ENCODE measurements at places on chromosomes 13 and 19.

DNA sequence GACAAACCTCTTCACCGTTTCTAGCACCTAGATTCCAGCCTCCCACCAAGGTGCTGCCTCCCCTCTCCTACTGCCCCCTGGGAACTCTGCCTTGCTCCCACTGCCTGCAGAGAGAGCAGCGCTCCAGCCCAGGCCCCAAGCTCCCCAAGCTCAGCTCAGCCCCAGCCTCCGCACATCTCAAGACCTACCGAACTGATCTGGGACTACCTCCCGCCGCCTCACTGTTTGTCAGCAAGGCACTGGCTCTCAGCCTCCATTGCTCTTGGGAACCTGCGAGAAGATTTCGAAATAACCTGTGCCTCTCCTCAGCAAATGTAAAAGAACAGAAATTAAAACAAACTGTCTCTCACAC is 92.4 kb upstream of the GPR183 start:
- DNase-seq, result no peak

DNA sequence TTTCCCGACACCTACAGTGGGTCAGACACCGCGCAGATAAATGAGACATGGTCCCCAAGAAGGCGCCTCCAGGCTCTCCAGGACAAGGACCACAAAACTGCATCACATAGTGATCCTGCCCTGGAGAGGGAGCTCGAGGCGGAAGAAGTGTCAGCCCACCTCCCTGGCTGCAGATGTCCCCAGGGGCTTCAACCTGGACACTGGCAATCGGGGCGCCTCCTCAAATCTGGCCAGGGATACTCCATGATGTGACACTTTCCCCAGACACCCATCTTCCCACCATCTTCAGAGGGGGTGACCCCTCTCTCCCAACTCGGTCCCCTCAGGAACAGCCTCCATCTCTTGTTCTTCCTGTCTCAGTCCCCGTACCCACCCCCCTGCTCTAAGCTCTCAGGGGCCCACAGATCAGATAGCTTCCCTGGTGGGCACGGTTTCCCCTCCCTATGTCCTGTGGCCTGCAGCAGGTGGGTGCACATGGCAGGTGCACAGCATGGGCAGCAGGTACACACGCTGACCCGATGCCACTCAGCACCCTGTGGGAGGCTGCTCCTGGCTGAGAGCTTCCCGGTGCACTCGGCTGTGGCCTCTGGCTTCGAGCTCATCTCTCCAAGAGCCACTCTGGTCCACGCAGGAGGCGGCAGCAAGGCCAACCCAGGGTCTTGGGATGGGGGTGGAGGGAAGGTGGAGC is 61.2 kb downstream of the PEPD start:
- no peak for DNase-seq

DNA sequence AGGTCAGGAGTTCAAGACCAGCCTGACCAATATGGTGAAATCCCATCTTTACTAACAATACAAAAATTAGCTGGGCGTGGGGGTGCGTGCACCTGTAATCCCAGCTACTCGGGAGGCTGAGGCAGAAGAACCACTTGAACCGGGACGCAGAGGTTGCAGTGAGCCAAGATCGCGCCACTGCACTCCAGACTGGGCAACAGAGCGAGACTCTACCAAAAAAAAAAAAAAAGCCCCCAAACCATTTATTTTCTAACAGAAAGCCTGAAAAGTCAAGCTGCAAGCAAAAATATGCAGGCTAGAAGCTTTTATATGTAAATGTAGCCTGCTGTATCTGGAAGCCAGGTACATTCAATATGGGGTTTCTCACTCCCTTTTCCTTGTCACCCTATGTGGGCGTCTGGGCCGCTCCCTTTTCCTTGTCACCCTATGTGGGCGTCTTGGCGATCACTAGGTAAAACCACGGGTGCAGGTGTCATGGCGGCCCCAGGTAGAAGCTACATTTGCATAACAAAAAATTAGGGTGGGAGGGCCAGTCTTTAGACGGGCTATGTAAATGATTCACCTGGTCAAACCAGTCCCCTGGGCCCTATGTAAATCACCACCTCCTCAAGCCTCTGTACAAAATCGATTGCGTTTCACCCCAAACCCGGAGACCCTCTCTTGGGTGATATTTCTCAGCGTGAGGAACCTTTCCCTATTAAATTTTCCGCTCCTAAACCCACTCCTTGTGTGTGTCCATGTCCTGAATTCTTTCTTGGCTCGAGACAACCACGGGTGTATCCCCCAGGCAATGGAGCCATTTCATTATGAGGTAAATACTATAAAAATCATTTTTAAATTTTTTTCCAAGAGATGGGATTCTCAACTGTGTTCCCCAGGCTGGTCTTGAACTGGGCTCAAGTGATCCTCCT is 2.1 kb downstream of the TRIM13 start:
- DNase-seq, result no peak

DNA sequence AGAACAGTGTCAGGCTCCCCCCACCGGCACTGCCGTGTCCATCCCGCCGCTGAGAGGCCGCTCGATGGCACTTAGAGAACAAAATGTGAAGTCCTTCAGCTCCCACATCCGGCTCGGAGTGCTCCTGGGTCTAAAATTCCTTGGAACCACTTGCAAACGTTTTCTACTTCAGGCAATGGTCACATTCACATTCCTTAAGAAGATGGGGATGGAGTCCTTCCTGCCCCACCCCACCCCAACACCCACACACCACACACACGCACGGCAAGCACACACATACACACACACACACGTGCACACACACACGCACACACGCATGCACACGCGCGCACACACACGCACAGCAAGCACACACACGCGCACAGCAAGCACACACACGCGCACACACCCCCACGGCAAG is 83.4 kb downstream of the SOX1 start:
- DNase-seq, result no peak

- peak; percentile 20 for DNase-seq
Observed at GRCh38 chr13:108368250-108368905, 98.9 kb downstream of the TNFSF13B start.

- DNase-seq, result no peak
Observed at GRCh38 chr13:23789576-23790346, 99.4 kb downstream of the MIPEP start.

DNA sequence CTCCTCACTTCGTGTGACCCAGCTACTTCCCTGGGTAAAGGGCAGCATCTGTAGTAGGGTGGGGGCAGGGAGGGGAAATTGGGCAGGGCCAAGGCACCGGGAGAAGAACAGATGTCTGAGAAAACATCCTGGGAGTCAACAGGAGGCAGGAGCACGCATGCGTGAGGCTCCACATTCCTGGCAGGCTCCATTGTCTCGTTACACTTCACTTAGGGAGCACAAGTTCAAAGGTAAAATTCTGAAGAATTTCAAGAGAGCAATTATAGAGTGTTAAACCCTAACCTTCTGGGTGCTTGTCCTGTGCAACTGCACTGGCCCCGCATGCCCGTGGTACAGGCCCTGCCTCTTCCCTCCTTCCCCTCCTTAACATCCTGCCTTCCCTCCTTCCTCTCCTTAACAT is 79.6 kb upstream of the POMP start:
- DNase-seq, result no peak

- no peak for DNase-seq
Observed at GRCh38 chr19:35528218-35529038, at the start of gene SBSN. Gene SBSN (minus strand): TSS chr19:35528311. CDS start chr19:35528281, 30 bp downstream.

DNA sequence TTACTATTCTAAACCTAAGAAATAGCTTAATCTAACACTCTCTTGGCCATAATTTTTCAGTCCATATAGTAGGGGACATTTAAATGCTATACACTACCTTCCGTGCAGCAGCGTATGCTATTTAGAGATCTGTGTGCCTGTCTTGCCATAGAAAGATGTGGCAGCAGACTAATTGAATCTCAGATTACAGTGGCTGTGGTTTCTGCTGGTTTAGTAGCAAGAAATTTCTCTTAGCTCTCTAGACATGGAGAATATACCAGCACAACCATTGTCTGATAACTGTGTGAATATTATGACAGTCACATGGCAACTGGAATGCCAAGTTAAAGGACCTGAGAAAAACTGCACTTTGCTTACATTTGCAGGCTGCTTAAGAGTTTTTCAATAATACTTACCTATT is 672.4 kb upstream of the MIR17HG start:
- DNase-seq, result no peak

- no peak for DNase-seq
Observed at GRCh38 chr13:93151277-93151676, 75.3 kb upstream of the GPC6 start.

DNA sequence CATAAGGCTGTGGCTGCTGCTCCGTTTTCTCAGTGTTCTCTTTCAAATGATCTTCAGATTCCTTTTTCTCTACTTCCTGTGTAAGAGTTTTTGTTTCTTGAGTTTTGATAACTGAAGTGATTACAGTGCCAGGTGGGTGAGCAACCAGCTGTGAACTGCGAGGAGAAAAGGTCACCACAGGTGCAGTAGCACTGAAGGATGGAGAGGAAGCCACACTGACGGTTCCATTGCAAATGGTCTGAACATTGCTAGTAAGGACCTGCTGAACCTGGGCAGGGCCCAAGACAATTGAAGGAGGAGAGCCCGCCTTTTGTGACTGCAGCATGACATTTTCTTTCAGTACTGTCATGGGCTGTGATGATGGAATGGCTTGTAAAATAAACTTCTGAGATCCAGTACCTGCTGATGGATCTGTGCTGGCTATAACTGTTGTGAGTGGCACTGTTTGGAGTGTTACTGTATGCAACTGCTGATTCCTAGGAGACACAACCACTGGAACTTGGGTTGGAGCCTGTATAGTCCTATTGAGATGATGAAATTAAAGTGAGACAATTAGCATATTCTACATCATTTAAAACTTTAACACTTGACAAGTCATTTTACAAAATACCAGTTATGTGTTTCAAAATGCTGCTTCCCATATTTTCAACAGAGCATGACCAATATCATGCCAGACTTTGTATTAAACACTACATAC is 85.5 kb downstream of the ELF1 start:
- no peak for DNase-seq

DNA sequence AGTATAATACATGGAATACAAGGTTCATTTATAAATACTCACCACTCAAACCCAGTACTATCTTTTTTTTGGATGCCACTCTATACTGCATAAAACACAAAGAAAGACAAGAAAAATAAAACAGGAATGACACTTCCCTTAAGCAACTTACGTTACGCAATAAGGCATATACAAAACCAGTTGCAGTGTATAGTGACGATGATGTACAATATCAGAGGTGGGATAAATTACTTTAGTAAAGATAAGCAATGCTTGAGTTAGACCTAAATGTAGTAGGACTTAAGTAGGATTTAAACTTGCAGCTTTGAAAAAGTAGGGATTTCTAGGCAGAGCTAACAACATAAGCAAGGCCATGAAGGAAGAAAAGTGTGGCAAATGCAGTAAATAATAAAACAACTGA is 374.9 kb downstream of the SPRY2 start:
- no peak for DNase-seq

DNA sequence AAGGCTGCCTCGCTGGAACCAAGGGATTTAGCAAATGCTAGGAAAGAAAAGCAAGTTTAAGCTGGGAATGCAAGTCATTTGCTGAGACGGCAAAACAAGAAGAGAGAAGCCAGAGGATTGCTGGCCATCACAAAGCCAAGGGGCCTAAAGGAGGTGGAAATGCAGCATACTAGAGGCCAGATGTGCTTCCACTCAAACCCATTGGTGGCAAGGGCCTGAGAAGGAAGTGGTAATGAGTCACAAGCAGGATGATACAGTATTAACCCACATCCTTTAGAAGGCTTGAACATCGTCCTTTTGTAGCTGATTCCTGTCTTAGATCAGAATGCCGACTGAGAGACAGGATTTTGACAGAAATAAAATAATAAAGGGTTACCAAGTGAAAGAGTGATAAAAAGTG is 68.2 kb downstream of the ITGBL1 start:
- DNase-seq, result peak; percentile 21

DNA sequence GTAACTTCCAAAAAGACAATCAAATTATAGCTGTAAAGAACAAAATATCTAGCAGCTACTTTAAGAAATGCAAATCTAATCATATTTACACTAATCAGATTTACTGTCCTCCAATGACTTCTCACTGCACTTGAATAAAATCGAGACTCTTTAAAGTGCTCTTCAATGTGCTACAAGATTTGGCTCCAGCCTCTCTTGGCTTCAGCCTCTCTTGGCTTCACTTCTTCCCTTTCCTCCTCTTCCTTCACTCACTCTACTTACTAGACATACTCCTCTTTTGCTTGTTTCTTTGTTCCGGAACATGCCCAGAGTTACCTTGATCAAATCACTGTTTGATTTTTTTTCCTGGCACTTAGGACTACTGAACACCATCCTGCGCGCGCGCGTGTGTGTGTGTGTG is 495.4 kb downstream of the LMO7 start:
- no peak for DNase-seq

DNA sequence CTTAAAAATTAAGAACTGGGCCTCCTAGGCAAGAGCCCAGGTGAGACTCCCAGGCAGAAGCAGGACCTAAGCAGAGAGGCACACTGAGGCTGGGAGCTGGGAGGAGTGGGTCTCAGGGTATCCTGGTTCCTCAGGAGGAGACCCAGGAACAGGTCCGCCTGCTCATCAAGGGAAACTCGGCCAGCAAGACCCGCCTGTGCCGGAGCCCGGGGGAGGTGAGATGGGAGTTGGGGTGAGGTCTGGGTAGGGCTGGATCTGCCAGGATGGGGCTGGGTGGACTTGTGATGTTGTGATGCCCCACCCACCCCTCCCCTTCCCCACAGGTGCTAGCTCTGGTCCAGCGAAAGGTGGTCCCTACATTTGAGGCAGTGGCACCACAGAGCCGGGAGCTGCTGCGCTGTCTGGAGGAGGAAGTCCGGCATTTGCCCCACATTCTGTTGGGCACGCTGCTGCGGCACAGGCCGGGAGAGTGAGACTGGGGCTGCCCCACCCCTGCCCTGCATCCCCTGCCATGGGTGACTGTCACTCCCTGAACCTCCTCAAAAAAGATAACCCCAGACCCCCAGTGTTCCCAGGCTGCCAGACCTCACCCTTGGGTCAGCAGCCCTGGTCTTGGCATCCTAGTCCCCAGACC is 6.9 kb downstream of the HAUS5 start:
- DNase-seq, result no peak

DNA sequence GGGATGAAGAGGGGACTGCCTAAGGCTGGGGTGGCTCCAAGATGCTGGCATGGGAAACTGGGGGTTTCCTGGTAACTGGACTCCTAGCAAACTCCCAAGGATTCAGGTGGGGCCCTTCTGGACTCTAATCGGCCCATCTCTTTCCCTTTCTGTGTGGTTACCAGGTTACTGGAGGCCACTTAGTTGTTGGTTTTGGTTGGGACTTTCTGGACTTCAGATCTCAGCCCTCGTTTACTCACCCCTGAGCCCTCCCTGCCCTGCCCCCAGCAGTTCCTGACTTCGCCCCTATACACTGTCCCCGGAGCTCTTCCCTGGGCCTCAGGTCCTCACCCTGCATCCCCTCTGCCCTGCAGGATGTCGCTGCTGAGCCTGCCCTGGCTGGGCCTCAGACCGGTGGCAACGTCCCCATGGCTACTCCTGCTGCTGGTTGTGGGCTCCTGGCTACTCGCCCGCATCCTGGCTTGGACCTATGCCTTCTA is 328 bp downstream of the CYP4F12 start:
- DNase-seq, result no peak

GRCh38 chr19:35519291-35519690 is 5.8 kb upstream of the DMKN start:
- no peak for DNase-seq
